ENCODE measurements at places on chromosomes 12 and 14.

GRCh38 chr14:105015905-105016304 is 5.0 kb downstream of the CDCA4 start:
- no peak for DNase-seq

DNA sequence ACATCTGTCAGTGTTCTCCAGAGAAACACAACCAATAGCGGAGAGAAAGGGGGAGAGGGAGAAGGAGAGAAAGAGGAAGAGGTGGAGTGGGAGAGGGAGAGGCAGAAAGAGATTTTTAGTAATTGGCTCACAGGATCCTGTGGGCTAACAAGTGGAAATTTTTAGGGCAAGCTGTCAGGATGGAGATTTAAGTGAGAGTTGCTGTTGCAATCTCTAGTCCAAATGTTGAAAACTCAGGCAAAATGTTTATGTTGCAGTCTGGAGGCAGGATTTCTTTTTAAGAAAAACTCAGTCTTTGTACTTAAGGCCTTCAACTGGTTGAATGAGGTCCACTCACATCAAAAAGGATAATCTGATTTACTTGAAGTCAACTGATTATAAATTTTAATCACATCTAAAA is 12.5 kb upstream of the GLIPR1L2 start:
- DNase-seq = no peak

- DNase-seq = peak; percentile 54
Observed at GRCh38 chr14:74478996-74479635, 14.0 kb downstream of the NPC2 start.

- no peak for DNase-seq
Observed at GRCh38 chr14:71753976-71754375, 178.3 kb upstream of the RGS6 start.

- no peak for DNase-seq
Observed at GRCh38 chr12:121595520-121595919, 14.7 kb upstream of the KDM2B start.

GRCh38 chr12:109981311-109981710 is 14.9 kb downstream of the GIT2 start:
- no peak for DNase-seq

DNA sequence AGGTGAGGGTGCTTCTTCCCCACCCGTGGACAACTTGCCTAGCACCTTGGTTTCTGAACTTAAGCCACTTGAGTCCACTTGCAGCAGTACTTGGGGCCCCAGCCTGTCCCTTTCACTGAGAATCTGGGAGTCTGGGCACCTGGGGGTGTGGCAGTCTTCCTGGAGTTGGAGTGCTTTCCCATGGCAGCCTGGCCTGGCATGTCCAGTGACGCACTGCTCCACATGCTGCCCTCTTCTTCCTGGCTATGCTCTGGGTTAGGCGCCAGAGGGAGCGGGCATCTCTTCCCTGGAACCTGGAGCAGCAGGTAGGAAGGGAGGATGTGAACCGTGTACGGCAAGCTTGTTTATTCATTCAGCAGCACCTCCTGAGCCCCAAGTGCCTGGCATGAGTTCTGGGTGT is 76.4 kb downstream of the PAPOLA start:
- no peak for DNase-seq

DNA sequence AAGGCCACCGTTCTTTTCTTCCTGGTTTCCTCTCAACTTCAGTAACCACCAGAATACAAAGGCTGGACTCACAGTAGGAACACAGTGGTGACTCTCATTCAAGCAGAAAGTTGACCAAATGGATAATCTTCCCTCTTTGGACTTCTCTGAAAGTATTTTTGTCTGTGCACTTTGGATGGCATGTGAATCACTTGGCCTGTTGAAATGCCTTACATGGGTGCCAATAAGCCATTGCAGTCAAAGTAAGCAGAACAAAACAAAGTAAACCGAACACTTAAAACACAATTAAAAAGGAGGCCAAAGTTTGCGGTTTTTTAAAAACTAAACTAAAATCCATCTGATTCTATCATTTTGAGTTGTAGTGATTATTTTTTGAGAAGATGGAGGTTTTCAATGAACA is 370.1 kb upstream of the DDHD1 start:
- DNase-seq = peak; percentile 8

DNA sequence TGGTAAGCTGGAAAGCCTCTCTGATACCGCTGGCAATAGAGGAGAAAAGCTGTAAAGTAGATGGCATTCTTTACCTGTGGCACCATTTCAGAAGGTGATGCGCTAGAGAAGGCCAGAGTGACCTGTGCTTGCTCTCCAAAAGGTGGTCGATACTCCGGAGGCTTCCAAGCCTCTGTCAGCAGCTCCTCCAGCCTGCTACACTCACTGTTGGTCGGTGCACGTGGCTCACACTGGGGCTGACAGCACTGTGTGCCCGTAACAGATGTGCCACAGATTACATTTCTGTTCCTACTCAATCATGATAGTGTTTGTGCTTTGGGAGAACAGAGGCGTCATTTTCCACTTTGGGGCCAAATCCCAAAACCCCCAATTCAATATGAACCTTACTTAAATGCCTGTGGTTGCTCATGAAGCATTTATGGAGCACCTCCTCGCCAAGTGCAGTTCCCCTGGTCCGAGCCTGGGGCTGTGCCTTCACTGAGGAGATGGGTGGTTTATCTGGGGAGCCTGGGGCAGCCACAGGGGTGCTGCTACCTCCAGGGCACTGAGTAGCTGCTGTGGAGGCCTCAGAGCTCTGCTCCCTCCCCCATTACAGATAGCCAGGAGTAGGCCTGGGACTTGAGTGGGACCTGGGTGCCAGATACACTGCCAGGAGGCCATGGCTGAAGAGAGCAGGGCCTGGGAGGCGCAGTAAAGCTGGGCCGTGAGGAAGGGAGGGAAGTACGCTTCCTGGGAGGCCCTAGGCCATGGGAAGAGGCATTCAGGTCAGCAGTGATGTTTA is 26.8 kb downstream of the CCNK start:
- DNase-seq = no peak

- DNase-seq = peak; percentile 98
Observed at GRCh38 chr14:34539407-34540180, at the start of gene EAPP. TSS of gene EAPP (minus strand) at chr14:34539701. CDS start at chr14:34539628, 73 bp downstream.

DNA sequence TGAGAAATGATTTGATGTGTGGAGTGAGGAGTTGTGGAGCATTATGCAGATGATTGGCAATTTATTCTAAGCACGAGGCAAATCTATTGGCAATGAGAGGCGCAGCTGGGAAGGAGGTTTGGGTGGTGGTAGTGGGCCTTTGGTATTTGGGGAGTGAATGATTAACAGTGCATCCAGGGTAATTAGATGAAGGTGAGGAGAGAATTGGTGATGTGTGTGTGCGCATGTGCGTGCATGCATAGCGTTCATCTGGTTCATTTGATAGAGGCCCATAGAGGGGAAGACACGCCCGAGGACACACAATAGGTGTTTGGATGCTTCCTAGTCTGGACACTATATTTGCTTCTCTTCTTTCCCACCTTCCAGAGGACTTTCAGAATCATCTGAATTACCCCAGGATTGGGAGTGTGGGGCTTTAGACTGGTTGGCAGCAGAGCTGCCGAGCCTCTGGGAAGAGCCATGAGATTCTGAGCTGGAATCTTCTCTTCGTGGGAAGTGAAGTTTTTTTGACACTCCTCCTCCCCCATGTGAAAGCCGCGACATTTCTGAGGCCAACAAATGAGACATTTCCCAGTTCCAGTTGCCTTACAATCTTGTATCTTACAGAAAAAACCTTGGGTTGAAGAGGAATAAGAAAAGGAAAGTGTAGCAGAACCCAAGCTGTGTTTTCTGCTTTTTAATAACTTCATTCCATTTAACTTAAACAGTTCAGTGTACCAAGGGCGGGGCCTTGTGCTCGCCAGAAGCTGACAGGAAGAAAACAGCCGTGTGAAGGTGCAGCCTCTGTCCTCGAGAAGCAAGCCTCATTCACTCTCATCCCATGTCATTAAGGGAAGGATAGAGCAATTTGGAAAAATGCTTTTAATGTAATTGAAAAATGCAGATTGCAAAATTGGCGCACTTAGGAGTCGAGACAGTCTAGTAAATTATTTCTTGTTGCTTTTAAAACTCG is 65.2 kb downstream of the SLC25A47 start:
- no peak for DNase-seq

- DNase-seq = no peak
Observed at GRCh38 chr12:9615420-9616136, 7.9 kb upstream of the KLRB1 start.

DNA sequence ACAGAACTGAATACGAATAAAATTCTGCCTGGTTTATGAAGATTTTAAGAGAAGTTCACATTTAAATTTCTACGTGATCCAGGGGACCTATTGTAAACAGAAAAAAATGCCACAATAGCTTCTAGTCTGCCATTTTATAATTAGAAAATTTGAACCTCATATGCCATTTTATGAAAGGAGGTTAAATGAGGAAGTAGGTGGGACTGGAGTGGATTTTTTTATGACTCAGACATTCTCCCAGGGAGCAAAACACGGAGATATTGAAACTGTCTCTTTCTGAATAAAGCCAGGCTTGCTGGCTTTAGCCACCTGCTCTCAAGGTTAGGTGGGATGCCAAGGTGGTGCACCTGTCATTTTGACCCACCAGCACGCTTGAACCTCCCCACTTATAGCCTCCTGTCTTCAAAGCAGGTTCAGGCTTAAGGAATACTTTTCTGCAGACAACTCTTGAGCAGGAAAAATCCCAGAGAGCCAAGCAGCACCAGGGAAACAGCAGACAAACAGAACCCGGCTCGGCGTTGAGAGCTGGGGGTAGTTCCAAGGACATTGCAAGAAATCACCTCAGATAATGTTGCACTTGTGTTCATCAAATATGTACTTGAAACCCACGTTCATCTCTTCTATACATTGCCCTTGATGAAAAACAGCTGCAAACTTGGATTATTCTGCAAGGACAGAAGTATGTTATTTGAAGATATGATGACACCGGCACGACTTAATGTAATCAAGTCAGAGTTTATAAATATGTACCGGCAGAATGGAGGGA is 203.7 kb downstream of the PPM1H start:
- DNase-seq = peak; percentile 54

Data from AG08395 (cell line).